Left lung (tissue), 14 donors: ENCODE measurements at places on chromosomes 3 and 15. TPM values are rescaled to one million over a fixed set of nuclear protein-coding genes. Genes with fewer than 3 reads are reported as not detected.

DNA sequence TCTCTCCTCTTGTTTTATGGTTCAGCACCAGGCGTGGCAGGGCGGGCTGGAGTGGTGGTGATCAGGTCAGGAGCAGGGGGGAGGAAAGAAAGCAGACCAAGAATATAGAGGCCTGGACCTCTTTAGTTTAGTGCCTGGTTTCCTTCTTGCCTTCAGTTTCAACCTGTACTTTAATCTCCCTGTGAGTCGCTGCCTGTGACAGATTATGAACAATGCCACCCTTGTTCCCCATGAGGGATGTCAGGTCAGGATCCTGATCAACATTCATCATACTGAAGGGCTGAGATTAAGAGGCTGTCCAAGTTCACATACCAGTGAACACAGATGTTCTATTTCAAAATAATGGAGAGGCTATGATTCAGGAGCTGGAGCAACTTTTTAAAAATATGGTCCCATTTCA is 11.4 kb downstream of the ENTPD3 start:
- DNase-seq: no peak
- H3K4me3 ChIP-seq: no peak overlapping the region
- no peaks in the 10 kb centered on the region for H3K27me3 ChIP-seq
- no peak overlapping the region for H3K27ac ChIP-seq

DNA sequence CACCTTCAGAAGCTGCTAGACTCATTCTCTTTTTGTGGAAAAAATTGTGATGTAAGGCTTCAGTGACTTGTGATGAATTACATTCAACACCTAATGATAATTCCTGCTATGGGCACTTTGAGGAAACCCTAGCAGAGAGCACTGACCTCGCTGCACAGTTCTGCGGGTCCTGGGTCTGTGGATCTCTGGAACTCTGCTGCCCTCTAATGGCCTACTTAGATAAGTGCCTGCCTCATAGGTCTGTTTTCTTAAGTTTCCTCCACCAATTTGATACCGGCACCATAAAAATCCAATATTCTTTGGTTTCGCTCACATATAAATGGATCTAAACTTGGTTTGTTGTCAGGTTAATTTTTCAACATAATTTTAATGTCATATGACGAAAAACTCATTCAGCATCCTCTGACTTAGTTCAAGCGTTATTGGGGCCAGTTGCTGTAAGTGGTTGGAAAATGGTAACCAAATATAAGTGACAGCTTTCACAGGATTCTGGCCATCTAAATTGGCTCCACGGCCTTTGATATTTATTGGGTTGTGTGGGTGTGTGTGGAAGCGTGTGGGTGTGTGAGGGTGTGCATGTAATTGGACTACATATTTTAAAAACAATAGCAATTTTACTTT is 10.4 kb downstream of the SLITRK3 start:
- H3K27me3 ChIP-seq: no peaks in the 10 kb centered on the region
- no peaks in the 10 kb centered on the region for H3K4me1 ChIP-seq
- H3K36me3 ChIP-seq: no peaks in the 10 kb centered on the region
- DNase-seq: no peak
- no peak overlapping the region for H3K4me3 ChIP-seq

- no peak overlapping the region for H3K27ac ChIP-seq
- DNase-seq: no peak
- H3K4me3 ChIP-seq: no peak overlapping the region
- no peaks in the 10 kb centered on the region for H3K27me3 ChIP-seq
Measured at GRCh38 chr15:67127965-67128364, 62.6 kb downstream of the SMAD3 start.

DNA sequence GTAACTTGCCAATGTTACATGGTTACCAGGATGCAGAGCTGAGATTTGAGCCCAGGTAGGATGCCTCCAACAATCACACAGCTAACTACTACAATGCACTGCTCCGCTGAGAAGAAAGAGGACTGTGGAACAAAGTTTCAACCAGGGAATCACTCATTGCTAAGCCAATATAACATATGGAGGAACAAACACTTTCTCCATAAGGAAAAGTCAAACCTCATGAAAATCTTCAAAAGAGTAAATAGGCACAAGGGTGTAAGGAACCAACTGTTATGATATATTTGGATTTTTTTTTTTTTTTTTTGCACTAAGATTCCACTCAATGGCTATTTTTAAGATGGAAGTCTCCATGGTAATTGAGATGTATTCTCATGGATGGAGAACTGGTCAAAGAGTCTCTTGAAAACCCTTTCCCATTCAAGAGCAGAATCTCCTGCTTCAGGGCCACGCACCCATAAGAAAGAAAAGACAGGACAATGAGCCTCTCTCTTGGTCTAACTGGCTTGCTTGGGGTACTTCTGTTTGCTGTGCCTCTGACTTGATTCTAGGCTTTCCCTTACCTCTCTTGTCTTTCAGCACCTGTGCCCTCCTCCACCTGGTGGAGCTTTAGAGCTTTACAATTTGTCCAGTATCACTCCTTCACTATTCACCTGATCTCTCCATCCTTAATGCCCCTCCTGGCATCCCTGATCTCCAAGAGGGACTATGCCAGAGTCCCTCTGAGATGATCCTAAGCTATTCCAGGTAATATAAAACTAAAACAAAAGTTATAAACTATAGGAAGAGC is 252.8 kb downstream of the NTRK3 start:
- DNase-seq: no peak
- no peak overlapping the region for H3K27ac ChIP-seq
- no peak overlapping the region for H3K4me3 ChIP-seq
- H3K4me1 ChIP-seq: no peaks in the 10 kb centered on the region
- no peaks in the 10 kb centered on the region for H3K27me3 ChIP-seq
- H3K36me3 ChIP-seq: no peaks in the 10 kb centered on the region

REC114 gene
- total RNA-seq: not detected

- no peak overlapping the region for H3K4me3 ChIP-seq
- peaks cover 99% of the 10 kb centered on the region for H3K27me3 ChIP-seq
Measured at GRCh38 chr15:83282141-83282540, 2.3 kb downstream of the BNC1 start.
